Fibroblast of villous mesenchyme (primary cell): ENCODE measurements at places on chromosomes 1 and 21. TPM values are rescaled to one million over a fixed set of nuclear protein-coding genes. Genes with fewer than 3 reads are reported as not detected.

DNA sequence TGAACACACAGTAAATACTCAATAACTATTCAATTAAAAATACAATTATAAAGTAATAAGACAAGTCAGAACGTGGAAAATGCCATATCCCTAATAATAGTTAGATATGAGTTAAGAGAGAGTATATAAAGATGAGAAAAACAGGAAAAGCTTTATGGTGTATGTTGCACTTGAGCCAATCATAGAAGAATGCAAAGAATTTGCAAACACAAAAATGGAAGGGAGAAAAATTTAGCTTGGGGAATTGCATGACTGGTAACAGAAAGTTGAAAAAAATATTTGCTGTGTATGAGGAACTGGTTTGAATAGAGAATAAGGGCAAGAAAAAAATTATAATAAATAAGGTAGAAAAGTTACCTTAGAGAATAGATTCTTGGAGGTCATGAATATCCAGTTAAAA, 739.6 kb upstream of the CXADR start:
- peak; percentile 25 for DNase-seq

Gene CHIT1
- under 0.01 TPM in 1 of 2 replicates, not detected in the other for total RNA-seq

- DNase-seq, result no peak
These were observed 42.4 kb upstream of the RUNX1 start for GRCh38 chr21:35091496-35091895.

GRCh38 chr1:213183036-213183672, 132.1 kb downstream of the RPS6KC1 start:
- no peak for DNase-seq

DNA sequence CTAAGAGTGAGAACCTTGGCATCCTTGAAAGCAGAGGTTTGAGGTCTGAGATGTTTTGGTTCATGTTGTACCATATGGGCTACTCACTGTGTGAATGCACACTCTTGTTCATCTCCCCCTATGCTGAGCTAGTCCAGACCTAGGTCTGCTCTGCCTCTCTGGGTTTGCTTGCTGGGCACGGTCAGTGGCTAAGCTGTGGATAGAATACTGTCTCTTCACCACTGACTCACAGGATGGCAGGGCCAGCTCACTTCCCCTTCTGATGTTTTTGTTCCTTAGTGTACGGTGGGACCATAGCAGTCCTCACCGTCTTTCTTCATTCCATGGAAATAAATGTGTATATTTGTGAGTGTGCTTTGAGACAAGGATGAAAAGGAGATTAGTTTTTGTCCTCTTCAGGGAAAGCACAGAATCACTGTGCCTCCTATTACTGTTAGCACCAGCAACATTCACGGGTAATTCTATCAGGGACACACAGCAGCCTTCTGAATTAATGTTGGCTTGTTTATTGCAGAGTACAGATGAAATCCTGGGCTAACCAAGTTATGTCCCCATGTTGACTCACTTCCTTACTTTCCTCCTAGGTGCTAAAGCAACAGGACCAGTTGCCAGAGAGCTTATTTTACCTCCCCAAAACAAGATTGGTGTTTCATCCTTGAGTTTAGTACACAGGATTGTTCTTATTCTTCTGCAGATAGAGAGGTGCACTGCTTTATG, 56.9 kb upstream of the IVNS1ABP start:
- DNase-seq, result no peak

DNA sequence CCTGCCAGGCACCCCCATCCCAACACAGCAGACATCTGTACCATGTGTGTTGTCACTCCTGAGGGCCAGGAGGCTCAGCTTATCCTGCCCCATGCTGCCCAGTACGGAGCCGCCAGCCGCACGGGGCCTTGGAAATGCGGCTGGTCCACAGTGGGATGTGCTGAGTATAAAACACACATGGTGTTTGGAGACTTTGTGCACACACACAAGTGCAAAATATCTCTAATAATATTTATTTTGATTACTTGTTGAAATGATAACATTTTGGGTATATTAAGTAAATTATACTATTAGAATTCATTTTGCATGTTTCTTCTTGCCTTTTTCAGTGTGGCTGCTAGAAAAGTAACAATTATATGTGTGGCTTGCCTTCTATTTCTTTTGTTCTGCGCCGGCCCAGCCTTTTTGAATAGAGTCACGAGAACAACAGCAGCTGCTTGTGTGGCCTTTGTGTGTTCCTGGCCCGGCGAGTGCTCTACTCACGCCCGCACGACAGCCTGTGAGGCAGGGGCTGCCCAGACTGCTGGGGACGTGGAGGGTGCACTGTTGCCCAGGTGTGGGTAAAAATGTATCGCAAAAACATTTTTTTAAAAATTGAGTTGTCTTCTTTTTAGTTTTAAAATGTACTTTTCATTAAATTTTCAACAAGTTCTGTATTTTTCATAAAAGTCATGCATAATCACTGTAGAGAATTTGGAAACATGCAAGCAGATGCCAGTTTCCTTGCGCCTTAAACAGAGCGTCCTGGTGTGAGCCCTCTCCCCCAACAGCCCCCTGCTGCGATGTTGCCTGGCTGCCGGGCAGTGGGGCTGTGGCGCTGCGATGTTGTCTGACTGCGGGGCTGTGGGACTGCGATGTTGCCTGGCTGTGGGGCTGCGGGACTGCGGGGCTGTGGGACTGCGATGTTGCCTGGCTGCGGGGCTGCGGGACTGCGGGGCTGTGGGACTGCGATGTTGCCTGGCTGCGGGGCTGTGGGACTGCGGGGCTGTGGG, 35.5 kb downstream of the COQ8A start:
- no peak for DNase-seq

Gene HEYL
- under 0.01 and 0.32 TPM in 2 replicates for total RNA-seq

Gene NUP210L
- total RNA-seq, result under 0.01 TPM in 1 of 2 replicates, not detected in the other

DNA sequence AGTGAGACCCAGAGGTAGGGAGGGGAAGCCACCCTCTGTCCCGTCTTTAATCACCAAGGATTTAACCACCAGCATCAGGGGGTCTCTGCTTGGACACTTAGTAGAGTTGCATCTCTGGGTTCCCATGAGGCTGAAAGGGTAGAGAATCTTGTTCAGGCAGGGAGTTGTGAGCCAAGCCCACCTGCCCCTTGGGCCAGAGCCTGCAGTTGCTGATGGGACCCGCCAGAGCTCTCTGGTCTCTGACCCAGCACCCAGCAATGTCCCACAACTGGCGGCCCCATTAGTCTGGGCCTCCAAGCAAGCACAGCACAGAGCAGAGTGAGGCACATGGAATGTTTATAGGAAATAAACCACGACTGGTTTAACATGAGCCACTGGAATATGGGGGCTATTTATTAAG, 166.3 kb downstream of the TRIM33 start:
- no peak for DNase-seq
